ENCODE measurements at places on chromosomes 16 and 17.

- no peak for DNase-seq
These were observed 20.5 kb downstream of the ST3GAL2 start for GRCh38 chr16:70418274-70418992.

DNA sequence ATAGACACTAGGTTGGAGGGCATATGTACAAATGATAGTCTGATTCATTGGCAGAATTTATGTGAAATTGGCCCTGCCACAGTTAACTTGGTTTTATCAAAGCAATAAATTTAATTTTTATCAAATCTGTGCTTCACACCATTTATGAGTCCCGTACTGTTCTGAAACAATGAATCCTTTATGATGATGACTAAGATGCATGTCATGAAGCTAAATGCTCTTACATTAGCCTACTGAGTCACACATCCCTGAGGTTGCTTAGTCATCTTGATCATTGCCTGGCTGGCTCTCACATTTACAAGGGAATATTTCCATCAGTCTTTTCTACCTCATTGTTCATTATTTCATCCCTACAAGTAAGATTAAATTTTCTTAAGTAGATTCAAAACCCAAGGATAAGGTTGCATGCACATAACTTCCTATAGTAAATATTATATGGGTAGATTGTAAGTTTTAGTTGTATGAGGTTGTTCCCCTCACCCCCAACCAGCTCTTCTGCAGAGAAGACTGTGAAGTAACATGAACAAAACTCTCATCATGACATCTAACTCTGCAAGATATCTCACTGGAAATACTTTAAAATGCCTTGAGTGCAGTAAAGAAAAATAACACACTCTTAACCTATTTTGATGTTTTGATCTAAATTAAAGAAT lies 170.7 kb downstream of the CYB561 start:
- no peak for DNase-seq

GRCh38 chr16:707062-707538 lies 1.5 kb upstream of the FBXL16 start:
- no peak for DNase-seq

DNA sequence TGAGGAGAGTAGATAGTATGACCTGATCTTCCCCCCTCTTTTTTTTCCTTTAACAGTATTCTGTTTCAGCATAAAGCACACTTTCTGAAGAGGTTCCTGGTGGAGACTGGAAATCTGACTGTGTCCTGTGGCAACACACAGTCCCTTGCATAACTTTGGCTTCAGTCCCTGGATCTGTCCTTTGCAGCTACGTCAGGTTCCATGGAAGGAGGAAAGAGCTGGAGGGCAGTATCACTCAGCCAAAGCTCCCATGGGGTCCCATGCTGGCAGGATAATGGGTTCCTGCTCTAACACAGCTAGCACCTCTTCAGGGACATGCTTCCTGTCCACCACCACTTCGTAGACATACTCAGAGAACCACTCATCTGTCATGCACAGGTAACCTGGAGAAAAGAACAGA lies 13.3 kb upstream of the SLC6A4 start:
- no peak for DNase-seq

- DNase-seq: no peak
These were observed 154.5 kb downstream of the CBLN1 start for GRCh38 chr16:49127103-49127502.

DNA sequence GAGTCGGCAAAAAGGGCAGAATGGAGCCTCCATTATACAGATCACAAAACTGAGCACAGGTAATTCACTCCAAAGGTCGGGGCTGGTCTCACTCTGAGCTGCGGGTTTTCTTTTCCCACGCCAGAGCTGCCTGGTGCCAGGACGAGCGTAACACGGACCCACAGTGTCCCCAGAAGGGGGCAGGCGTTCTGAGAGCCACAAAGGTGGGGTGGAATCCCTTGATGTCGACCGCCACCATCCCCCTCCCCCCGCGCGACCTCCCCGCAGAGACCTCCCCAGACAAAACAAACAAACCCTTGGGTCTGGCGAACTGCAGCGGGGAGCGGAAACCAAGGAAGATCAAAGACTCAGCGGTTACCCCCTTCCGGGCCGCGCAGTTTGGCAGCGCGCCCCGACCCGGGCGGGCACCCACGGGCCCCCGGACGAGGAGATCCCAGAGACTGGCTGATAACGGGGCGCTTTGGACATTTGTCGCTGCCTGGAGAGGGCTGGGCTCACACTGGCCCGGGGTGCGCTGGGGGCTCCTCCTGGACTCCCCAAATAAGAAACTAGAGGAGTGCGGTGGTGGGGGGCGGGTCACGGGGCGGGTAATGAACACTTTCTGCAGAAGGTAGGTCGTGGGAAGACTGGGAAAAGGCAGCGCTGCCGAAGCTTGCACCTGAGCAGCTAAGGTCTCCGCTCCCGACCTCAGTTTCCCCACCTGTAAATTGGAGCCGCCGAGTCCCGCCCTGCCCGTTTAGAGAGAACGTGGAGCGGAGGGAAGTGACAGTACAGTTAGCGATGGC lies 664 bp upstream of the NKD1 start:
- no peak for DNase-seq

- DNase-seq: no peak
These were observed 935 bp downstream of the USP32 start for GRCh38 chr17:60390925-60391470.

DNA sequence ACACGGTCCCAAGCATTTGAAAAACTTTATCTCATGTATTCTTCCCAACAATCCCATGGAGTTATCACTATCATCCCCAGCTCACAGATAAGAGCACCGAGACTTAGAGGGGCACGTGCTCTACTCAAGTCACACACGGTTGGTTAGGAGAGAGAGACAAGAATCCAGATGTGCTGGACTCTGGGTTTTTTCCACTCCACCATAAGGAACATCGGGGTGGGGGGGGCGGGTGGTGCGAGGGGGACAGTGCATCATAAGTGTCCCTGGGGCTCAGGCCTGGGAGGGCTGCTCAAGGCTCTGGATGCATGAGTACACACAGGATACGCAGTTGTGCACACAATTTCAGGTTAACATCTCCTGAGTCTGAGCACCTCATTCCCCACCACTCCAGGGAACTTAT lies 7.4 kb downstream of the CDC42EP4 start:
- DNase-seq: no peak

GRCh38 chr17:53061446-53061845 lies 761.3 kb upstream of the KIF2B start:
- no peak for DNase-seq

- DNase-seq: no peak
These were observed 10.9 kb upstream of the DHRS7C start for GRCh38 chr17:9802294-9802693.

DNA sequence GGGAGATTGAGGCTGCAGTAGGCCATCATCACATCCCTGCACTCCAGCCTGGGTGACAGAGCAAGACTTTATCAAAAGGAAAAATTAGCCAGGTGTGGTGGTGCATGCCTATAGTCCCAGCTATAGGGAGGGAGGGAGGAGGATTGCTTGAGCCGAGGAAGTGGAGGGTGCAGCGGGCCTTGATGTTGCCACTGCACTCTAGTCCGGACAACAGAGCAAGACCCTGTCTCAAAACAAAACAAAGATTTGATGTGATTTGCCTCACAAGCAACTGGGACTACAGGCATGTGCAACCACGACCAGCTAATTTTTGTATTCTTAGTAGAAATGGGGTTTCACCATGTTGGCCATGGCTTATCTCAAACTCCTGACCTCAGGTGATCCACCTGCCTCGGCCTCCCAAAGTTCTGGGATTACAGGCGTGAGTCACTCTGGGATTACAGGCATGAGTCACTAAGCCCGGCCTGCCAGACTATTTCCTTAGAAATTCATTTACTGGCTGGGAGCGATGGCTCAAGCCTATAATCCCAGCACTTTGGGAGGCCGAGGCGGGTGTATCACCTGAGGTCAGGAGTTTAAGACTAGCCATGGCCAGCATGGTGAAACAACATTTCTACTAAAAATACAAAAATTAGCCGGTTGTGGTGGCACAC lies 11.5 kb downstream of the UBE2G1 start:
- DNase-seq: no peak

DNA sequence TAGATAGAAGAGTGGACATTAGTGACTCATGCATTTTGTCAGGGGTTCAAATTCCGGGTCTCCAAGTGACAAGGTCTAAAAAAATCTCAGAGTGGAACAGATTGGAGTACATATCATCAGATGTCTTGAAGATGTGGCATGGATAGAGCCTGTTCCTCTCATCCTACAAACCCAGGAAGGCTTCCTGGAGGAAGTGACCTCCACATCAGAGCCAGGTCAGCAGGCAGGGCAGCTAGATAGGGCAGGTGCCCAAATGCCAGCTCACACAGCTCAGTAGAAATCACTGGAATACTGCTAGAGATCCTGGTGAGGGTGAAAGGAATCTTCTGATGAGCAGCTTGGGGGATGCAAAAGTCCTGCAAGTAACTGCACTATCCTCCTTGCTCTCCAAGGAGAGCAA lies 196.6 kb upstream of the SDK2 start:
- no peak for DNase-seq

- DNase-seq: no peak
These were observed 82.2 kb downstream of the CMC2 start for GRCh38 chr16:80924372-80924978.

DNA sequence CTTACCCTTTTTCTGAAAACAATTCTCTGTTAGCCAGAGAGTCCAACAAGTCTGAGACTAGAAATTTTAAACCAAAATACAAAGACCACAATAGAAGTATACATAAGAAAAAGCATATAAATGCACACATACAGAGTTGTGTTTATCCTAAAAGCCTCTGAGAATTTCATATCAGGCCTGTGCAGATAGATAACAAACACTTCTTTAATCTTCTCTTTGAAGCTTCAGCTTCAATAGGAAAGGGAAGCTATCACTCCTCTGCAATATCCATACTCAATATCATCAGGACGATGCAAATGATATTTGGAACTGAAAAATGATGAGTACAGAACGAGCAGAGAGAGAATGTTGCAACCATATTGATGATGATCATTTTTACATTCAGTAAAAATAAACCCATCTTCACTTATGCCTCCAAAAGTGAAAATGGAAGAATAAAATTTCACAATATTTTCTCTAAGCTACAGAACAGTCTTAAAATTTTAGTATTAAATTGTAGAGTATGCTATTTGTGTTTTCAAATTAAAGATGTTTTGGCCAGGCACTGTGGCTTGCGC lies 61.6 kb downstream of the SKAP1 start:
- no peak for DNase-seq

DNA sequence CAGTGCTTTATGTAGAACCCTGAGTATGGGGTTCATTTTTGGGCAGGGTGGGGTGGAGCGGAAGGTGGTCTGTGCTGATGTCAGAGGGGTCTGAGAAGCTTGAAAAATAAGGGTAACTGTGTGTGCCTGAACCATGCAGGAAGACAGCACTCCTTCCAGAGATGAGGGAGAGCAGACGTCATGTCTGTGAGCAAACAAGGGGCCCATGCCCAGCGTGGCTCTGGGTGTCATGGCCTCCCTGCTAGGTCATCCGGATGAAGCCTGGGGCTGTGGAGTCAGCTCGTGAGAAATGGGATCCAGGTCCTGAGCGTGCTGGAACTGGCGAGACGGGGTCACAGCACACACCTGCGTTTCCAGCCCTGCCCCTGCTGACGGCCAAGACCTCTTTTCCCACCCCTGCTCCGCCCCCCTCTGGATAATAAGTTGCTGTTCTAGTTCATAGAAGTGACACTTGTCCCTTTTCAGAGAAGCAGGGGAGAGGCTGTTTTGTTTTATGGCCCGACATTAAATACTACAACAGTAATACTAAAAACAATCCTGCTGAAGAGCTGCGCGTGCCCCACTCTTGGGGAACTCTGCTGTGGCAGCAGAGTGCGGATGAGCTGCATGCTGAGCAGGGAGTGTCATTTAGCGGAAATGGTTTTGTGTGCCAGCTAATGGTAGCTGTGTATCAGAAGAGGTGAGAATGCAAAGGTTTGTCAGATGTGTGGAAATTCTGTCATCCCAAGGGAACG lies 92.6 kb downstream of the RPTOR start:
- no peak for DNase-seq

GRCh38 chr17:1153795-1154546 lies 25.8 kb downstream of the ABR start:
- DNase-seq: peak; percentile 27

DNA sequence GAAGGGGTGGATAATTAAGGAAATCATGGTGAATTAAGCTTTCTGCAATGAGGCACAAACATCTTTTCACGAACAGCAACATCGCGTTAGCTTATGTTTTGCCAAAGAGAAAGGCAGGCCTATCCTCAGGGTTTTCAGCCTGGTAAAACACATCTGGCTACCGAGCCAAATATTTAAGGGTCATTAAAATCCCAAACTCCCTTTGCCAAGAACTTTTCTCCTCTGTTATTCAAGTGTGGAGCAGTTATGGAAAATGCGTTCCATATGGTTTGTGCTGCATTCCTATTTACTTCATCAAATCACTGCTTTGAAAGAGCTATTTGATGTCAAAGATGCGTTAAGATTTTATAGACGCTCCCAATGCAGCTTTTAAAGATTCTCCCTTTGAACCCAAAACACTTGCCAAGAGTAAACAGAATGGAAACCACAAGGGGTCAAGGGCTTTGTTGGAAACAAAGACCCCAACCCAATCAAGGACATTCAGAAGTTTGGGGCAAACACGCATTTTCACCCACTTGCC lies 308.3 kb upstream of the CDH5 start:
- peak; percentile 24 for DNase-seq

- DNase-seq: no peak
These were observed 9.3 kb downstream of the NUBP1 start for GRCh38 chr16:10752843-10753523.

GRCh38 chr17:82167028-82167427 lies 45.6 kb downstream of the CCDC57 start:
- DNase-seq: no peak

- no peak for DNase-seq
These were observed 21.6 kb downstream of the LASP1 start for GRCh38 chr17:38891441-38891840.

DNA sequence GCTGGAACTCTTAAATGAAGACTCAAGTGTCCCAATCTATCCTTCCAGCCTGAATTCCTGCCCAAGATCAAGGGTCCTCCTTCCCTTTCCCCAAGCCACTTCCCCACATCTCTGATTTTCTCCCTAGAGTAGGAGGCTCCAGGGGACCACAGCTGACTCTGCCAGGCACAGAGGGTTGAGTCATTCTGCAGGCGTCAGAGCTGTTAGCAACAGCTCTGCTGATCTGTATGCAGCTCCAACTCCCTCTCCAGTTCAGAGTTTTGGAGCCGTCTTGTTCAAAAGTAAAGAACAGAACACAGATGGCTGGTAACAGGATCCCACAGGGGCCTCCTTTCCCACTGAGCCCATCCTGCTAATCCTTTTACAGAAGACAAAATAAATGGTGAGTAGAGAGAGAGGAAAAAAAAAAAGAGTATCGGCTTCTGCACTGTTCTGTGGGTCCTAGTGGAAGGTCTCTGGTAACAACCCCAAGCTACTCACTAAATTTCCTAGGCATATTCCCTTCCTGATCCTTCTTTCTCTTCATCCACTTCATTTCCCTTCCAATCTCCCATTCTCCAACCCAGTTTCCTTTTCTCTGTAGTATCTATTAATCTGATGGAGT lies 13.4 kb upstream of the TAOK1 start:
- no peak for DNase-seq

GRCh38 chr17:3918372-3919122 lies 2.3 kb upstream of the P2RX1 start:
- DNase-seq: no peak
